NCI-H2081 (cell line): ENCODE measurements at places on chromosomes 2 and 18.

DNA sequence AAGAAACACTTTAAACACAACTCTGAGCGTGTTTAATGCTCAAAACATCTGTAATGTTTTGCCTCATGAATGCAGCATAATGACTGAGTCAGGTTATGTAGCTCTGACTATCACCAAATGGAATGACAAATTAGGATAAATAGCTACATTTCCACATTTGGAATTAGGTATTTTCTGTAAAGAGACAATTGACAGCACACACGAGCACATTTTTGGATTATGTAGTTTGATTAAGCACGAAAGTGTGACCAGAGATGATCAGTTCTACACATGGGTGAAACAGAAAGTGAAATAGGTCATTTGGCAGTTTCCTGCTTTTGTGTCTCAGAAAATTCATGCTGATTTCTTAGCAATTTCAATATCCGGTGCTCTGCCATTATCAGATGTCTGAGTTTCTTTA is 29.0 kb downstream of the LPIN1 start:
- no peak for DNase-seq

- no peak for DNase-seq
Measured at GRCh38 chr2:58702302-58702885, 461.3 kb upstream of the FANCL start.

DNA sequence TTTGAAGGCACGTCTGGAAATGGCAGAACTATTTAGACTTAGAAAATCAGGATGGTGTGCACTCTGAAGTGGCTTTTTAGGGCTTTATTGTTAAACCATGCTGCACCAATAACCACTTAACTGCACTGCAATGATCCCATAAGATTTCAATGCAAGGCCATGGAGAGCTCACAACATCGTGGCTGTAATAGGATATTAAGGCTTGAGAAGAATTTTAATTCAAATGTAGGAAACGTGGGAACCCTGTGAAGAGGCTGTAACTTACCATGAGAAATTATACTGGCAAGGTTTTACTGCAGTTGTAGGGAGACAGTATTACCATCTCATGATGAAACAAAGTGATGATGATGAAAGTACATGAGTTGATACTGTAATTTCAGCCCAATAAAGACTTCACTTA is 242.5 kb downstream of the AFF3 start:
- DNase-seq: no peak

GRCh38 chr2:217392930-217393584 is 533.2 kb upstream of the TNP1 start:
- no peak for DNase-seq

GRCh38 chr2:127843677-127844076 is 14.3 kb downstream of the POLR2D start:
- DNase-seq: no peak

DNA sequence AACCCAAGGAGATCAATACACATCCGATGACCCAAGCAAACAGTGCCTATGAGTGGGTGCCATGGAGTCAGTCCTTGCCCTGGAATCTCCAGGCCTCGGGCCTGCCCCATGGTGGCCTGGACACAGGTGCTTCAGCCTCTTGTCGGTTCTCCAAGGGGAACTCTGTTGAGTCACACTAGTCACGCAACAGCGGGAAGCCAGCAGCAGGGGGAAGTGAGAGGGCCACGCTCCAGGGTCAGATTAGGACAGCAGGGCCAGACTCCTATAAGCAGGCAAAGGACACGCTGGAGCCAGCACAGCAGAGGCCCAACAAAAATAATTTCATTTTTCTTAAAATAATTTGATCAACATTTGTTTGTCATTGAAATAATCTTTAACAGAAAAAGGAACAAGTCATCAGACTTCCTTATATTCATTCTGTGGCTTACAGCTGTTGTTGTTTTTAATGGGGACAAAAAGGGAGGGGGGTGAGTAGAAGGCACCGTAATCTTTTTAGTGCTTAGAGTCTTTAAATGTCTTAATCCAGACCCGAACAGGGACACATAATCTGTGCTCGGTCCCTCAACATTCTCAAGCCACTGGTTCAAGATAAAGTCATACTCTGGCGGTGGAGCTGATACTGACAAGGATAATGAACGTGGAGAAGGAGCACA is 16.4 kb upstream of the ARMC9 start:
- DNase-seq: no peak

GRCh38 chr2:106840818-106841217 is 45.1 kb downstream of the ST6GAL2 start:
- DNase-seq: no peak

DNA sequence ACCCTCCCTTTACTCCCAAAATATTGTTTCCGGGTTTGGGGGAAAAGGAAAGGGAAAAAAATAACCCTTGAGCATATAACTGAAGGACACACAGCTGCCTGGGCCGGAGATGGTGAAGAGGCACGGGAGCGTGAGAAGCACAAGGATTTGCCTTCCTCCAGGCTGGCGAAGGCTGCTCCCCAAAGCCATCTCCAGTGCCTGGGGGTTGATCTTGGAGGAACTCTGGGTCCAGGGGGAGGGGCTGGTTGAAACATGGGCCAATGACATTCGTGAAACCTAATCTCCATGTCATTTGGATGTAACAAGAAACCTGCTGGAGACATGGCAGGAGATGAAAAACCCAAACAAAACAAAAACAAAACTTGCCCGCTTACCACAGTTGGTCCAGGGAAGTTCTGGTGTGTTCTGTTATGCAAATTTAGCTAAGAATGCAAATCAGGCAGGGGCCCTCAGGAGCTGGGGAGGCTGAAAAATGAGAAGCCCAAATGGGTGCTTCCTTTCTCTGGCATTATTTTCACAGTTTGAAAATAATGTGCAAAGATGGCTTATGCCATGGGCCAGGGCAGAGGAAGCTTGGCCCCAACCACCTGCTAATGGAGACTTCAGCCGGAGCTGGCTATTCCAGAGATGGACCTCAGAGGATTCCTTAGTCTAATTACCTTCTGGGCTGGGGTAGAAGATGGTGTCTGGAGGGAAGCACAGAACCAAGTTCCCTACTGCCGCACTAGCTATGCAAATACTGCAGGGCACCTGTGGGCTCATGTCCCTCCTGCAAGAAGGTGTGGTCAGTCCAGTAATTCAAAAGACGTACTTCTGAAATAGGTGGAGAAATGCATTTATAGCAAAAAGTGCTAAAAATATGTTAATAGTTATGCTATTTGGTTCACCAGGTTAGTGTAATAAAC is 180.9 kb downstream of the BCL2 start:
- no peak for DNase-seq

- DNase-seq: no peak
Measured at GRCh38 chr18:36211612-36212065, 24.3 kb downstream of the MOCOS start.

- no peak for DNase-seq
Measured at GRCh38 chr2:150375333-150375732, 112.1 kb downstream of the RND3 start.

GRCh38 chr18:74929110-74929509 is 279.8 kb downstream of the PTGR3 start:
- DNase-seq: no peak

- DNase-seq: no peak
Measured at GRCh38 chr2:239467281-239467955, 66.6 kb upstream of the HDAC4 start.

GRCh38 chr2:3420076-3420768 is 40.7 kb downstream of the TRAPPC12 start:
- DNase-seq: no peak
